Renal cortex interstitium (tissue), 15 donors: ENCODE measurements at places on chromosomes 6 and 20. TPM values are rescaled to one million over a fixed set of nuclear protein-coding genes. Genes with fewer than 3 reads are reported as not detected.

Gene PLEKHG1
- 38.6 TPM for polyA plus RNA-seq

GRCh38 chr20:51059862-51060261, 37.0 kb upstream of the KCNG1 start:
- no peak for DNase-seq

DNA sequence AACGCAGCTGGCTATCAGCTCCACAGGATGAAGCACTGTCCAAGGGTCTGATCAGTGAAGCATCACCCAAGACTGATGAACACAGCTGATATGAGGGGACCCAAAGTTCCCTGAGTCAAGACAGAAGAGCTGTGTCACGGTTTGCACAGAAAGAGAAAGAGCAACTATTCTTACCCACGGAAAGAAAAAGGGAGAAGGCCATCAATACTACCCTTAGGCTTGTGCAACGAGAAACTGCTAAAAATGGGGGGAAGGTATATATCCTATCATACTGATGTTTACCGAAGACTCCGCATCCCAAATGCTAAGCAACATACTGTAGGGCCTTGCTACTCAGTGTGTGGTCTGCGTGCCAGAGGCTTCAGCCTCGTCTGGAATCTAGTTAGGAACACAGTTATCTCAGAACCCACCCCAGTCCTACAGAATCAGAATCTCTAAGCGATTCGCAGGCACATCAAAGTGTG, 665 bp downstream of the FASTKD5 start:
- DNase-seq = no peak

DNA sequence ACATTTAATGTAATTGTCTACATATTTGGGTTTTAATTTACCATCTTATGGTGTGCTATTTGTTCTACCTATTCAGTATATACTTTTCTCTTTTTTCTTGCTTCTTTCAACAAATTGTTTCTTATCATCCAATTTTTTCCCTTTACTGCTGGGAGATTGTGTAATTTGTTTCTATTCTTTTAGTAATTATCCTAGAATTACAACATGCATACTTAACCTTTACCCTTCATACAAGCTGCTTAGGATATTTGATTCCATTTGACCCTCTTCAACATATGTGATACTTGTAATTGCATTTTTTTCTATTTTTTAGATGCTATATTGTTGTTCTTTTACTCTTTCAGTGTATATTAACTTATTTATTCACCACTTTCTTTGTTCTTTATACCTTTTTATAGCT, 15.1 kb upstream of the TBPL1 start:
- DNase-seq = no peak

Gene MAN1A1
- 93.6 TPM for polyA plus RNA-seq

Gene HCRTR2
- polyA plus RNA-seq = 0.22 TPM

- DNase-seq = no peak
Observed at GRCh38 chr6:80938131-80938530, 814.4 kb downstream of the TENT5A start.
